EL (cell line): ENCODE measurements at places on chromosomes 1 and 21.

DNA sequence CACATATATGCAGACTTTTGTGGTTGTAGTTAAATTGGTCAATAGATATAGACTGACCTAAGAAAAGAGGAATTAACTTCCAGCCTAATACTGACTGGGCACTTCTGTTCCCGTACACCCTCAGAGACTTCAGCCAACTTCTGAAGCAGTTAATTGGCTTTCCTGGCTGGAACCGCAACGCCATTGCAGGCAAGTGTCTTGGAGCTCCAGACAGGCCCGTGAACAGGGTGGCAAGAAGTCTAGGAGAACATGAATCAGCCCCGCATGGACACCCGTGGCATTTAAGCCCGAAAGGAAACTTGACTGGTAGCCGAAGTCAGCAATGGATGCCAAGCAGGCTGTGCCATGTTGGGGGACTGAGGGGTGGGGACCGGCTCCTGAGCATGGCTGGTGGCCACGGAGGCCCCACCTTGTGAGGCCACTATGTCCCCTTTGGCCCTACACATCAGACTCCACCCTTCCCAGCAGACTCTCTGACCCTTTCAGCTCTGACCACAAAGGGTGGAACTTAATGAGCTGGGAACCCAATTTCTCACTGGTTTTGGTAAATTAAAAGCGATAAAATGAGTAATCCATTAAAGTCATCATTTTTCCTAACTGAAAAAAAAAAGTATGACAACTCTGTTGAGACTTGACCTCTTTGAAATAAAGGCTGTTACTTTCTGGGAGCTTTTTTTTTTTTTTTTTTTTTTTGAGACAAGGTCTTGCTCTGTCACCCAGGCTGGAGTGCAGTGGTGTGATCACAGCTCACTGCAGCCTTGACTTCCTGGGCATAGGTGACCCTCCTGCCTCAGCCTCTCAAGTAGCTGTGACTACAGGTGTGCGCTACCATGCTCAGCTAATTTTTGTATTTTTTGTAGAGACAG, 54.1 kb downstream of the RUNX1 start:
- DNase-seq: no peak

GRCh38 chr1:40699787-40700186, 8.3 kb downstream of the NFYC start:
- DNase-seq: no peak

DNA sequence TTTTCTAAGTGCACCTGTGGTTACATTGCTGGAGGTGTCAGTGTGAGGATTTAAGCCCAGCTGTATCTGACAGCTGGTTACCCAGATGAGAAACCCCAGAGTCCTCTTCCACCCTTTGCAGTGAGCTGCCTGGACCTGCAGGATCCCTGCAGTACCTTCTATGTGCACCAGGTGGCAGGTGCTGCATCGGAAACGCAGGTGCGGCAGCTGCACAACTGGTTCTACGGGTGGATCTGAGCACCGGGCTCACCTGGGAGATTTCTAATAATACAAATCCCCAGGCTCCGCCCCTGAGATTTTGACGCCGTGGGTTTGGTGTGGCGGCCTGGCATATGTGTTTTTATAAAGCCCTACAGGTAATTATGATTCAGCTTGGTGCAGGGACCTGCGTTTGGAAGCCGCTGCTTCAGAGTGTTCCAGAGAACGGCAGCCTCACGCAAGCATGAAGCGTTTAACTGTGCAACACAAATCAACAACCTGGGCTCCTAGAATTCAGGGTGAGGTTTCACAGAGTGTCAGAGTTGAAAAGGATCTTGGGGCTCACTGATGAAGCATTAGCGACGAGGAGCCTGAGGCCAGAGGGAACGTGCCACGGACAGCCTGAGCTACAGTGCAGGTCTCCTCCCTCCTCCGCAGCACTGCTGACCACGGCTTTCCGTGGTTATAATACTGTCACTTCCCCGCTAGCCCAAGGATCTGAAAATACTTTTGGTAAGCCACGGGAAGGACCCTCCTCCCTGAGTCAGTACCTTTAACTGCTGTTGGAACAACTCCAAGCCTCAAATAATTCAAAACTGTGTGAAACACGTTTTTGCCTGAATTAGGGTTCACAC, 96.7 kb upstream of the TRABD2B start:
- DNase-seq: peak; percentile 28

DNA sequence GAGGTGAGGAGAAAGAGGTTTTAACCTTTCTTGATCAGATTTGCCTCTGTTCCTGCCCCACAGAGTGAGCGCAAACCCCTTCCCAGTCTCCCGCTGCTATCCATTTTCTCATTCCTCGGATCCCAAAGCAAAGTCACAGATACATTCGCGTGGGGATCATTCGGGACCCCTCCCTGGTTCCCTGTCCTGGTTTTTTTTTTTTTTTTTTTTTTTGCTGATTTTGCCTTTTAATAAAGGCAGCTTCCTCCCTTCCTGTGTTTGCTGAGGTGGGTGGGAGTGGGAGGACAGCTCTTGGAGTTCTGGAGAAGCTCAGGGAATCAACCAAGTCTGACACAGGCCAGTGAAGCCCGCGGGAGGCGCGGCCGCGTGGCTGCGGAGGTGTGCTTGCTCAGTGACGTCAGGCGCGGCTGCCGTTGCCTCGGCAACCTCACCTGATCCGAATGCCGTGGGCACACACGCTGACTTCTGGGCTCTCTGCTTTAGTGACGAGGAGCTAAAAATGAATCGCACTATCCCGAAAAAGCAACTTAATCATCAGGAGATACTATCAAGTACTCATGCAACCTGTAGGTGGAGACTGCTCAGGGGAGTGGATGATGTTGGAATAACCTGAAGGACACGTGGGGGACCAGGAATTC, 106.4 kb downstream of the TBX19 start:
- DNase-seq: no peak

DNA sequence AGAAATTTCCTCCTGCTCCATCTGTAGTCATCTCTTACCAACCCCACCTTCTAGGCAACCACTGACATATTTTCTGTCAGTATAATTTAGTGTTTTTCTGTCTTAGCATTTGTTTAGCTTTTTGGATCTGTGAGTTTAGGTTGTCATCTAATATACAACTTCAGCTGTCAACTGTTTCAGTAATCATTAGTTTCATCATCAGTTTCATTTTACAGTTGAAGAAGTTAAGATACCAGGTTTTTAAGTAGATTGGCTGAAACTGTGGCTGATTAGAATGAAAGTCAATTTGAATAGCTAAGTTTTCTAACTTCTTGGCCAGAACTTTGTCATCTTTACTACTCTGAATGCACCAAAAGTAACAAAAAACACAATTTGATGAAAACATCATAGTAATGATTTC, 1957.3 kb downstream of the NCAM2 start:
- no peak for DNase-seq

DNA sequence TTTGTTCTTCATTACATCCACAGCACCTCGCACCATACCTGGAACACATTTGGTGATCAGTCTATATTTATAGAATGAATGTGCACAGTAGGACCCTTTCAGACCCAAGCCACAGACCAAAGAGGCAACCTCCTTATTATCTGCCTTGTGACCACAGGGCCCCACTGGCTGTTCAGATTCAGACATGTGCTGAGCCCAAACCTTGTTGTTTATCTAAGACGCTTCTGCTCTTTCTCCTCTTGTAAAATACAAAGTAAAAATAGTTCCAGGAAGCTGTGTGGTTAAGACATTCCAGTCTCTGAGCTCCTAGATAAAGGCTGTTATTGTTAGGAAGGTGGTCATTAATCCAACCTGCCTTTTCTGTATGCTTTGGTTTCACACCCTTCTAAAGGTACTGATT, 3.6 kb upstream of the SCMH1 start:
- no peak for DNase-seq

GRCh38 chr1:72827278-72827677, 544.9 kb upstream of the NEGR1 start:
- DNase-seq: peak; percentile 54

DNA sequence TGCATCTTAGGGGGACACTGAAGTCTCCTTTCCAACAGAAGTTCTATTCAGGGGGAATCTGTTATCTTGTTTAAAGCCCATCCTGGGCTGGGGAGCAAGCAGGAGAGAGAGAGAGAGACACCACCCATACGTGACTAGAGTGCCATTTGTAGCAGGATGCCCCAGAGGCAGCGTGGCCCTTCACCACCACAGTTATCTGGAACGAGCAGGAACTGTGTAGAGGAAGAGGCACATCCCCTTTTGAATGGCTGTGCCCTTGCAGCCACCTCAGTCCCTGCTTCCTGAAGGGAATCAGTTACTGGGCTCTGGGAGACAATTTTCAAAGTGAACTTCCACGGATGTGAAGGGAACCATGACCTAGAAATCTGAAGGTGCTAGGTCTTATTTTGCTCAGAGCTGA, 19.4 kb upstream of the LAMTOR5 start:
- DNase-seq: no peak

GRCh38 chr1:42118125-42118524, 35.1 kb upstream of the GUCA2B start:
- DNase-seq: no peak

DNA sequence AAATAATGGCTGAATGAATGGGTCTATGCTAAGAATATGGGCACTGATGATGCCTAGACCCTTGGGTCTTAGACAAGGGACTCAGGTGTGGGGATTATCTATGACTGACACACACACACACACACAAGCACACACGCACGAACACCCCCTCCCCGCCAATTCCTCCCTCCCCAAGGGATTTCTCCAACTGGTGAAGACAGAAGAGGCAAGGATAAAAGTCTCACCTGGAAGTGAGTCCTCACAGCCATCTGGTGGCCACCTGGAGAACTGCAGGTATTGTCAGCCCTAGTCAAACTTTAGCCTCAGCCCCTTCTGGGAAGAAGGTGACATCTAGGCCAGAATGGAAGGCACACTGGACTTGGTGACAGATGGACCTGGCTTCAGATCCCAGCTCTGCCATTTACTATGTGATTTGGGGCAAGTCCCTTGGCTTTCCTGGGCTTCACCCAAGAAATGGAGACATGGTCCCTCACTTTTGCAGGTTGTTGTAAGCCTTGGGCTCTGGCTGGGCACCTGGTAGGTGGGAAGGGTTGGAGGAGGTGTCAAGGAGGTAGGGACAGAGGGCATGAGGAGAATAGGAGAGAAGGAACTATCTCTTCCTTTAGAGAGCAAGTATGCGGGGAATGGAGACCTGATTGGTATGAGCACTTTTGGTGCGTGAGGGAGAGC, 4.0 kb upstream of the GPR3 start:
- peak; percentile 38 for DNase-seq

GRCh38 chr1:192123212-192123611, 35.0 kb upstream of the RGS18 start:
- DNase-seq: no peak

DNA sequence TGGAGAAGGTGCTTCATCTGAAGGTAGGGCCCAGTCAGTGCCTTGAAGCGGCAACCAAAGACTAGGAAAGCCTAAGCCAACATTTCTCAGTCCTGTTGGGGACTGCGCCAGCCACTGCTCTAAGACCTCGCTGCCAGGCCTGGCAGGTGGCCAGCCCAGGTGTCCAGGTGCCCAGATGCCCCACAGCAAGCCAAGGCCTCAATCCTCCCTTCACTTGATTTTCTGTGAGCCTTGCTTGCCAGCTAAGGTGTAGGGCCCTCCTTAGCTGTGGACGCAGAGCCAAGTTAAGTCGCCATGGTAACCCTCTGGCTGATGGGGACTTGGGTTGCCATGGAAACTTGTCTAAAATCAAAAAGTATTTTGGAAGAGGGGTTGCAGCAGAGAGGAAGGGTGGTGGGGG, 135.0 kb downstream of the NAV1 start:
- DNase-seq: no peak

DNA sequence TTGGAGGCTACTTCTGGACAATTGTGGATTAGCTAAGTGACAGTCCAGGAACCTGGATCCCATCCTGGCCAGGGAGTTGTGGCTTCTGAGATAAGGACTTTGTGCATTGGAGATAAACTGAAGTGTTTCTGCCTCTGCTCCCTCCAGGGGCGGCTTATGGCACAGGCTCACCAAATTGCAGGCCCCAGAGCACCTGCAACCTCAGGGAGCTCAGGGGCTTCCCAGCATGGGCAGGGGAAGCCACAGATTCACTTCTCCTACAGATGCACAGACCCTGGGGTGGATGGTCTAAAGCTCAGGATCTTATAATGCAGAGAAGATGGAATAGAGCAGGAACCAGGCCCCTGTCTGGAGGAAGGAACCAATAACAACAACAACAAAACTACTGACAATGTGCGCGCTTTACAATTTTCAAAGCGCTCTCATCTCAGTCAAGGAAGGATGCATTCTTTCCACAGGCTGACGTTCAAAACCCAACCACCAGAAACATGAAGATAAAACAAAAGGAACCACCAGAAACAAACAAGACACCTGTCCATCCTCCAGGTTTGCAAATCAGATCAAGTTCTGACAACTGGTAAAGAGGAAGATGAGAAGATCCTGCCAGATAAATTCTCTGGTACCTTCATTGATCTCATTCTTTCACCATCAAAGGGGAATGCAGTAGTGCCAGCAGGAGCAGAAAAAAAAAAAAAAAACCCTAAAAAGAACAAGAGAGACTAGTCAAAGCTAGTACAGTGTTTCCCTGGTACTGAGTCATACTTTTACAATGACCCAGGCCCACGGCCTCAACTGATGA, 121.0 kb upstream of the IRF2BP2 start:
- DNase-seq: peak; percentile 88

DNA sequence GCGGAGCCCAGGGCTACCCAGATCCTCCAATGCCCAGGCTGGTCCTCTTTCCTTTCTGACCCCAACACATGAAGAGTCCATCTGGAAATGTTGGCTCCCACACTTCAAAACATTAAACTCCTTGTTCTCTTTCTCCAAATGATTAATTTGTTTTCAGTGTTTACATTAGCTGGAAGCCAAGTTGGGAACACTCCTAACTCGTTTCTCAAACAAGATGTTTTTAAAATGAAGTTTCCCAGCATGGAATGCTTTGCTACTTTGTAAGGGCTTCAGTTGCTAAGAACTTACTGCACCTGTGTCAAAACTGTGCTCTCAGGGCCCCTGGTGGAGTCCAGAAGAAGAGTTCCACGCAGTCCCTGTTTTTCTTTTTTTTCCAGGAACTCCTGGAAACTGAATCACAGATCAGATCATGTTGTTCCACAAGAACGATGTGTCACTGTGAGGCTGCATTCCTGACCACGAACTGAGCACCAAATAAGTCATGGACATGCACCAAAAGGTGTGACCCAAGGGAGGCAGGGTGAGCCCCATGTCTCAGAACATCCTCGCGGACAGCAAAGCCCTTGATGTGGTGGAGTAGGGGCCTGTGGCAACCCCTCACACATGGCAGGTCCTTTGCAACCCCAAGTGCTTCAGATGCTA, 257.3 kb downstream of the KCNJ6 start:
- peak; percentile 80 for DNase-seq

- peak; percentile 27 for DNase-seq
Measured at GRCh38 chr1:116878804-116879477, 30.8 kb upstream of the PTGFRN start.

DNA sequence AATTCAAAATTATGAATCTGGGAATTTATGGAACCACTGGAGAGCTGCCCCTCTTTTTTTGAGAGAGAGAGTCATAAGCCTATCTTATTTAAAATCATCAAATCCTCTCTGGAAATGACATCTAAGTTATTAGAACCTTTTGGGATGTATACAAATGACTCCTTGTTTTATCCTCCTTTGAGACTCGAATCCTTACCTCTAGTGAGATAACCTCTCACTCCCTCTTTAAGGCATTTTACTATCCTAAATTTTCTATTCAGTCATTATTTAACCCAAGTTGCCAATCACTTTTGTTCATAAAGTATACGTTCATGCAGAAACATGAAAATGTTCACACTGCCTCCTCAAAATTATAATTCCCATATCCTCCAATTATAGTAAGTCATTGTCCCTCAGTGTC, 313.6 kb upstream of the C1orf87 start:
- DNase-seq: no peak
